ENCODE measurements at places on chromosomes 6 and 20. TPM values are rescaled to one million over a fixed set of nuclear protein-coding genes. Genes with fewer than 3 reads are reported as not detected.

Gene BPIFB2
- polyA plus RNA-seq: not detected

DNA sequence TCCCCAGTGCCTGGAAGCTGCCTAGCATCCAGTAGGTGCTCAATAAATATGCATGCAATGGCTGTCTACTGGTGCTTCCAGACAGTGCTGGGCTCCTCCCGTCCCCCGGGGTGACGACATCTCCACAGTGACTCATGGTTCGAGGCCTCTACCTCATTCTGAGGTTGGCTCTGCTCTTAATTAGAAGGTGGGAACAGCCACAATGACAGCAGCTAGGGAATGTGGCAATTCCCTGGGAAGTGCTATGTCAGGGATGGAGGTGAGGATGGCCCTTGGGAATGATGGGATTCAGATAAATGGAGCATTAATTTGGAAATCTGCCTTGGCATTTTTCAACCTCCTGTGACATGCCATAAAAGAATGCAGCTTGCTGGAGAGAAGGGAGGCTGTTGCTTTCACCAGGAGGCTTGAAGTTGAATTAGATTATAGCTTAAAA is 43.5 kb upstream of the NFATC2 start:
- no peak overlapping the region for H3K4me3 ChIP-seq
- no peak overlapping the region for H3K27ac ChIP-seq
- H3K4me1 ChIP-seq: no peaks in the 10 kb centered on the region
- DNase-seq: no peak

GRCh38 chr6:18263418-18264218 is 712 bp downstream of the DEK start:
- peak overlapping the region; percentile 90 for H3K27ac ChIP-seq
- H3K4me1 ChIP-seq: peaks cover 18% of the 10 kb centered on the region
- peak overlapping the region; percentile 67 for H3K4me3 ChIP-seq
- DNase-seq: peak; percentile 64

DNA sequence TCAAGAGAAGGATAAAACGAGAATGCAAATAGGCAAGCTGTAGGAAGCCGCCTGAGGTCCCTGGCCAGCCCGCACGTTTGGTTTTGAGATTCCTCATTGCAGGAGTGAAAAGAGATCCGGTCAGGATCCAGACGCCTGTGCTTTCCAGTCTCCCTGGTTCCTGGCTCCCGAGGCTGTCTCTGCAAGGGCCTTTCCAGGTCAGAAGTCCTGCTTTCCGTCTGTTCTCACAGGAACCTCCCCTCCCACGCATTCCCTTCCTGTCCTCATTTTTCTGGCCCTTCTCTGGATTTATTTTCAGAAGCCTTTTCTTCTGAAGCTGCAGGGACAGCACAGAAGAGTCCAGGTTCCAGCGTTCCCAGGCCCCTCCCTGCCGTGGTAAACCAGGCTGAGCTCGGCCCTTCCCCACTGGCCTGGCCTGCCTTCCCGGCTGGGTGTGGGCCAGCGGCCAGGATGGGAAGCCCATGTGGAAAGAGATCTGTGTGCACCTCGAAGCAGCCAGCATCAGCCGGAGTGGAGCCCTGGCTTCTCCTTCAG is 54.0 kb downstream of the TMEM242 start:
- DNase-seq: peak; percentile 93
- H3K4me1 ChIP-seq: peaks cover 33% of the 10 kb centered on the region
- no peak overlapping the region for H3K4me3 ChIP-seq
- no peaks in the 10 kb centered on the region for H3K36me3 ChIP-seq

Gene CST2
- polyA plus RNA-seq: not detected

- peaks cover 9% of the 10 kb centered on the region for H3K4me1 ChIP-seq
- H3K4me3 ChIP-seq: no peak overlapping the region
- H3K27me3 ChIP-seq: no peaks in the 10 kb centered on the region
- DNase-seq: no peak
Observed at GRCh38 chr6:152093711-152094110, 286.2 kb downstream of the ESR1 start.

DNA sequence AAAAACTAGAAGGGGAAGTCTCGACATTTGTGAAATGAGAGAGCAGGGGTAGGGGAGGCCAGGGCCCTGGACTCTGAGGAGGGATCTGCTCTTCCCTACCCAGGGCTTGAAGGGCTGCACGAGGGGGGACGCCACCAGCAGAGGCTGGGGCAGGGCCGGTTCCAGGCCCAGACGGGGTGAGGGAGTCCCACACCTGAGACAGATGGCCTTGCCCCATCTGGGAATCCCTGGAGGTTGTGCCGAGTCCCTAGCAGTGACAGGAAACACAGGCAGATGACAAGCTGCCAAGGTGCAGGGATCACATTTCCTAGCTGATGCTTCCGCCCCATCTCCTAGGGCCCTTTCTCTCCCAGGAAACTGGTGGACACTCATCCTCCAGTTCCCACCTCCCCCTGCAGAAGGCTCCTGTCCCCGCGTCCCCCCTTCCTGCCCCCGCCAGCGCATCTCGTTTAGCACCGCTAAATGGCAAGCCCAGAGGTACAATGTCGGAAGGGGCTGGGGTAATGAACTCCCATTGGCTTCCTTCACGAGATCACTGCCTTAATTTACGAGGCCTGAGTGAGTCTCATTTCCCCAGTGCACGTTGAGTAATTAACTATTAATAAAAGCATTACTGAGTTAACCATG is 35.2 kb upstream of the CDH22 start:
- H3K4me1 ChIP-seq: peaks cover 20% of the 10 kb centered on the region
- no peak overlapping the region for H3K27ac ChIP-seq
- DNase-seq: no peak
- no peak overlapping the region for H3K4me3 ChIP-seq

- H3K27me3 ChIP-seq: no peaks in the 10 kb centered on the region
- H3K27ac ChIP-seq: no peak overlapping the region
Observed at GRCh38 chr6:93749930-93750329, 330.6 kb upstream of the EPHA7 start.

GRCh38 chr6:167932468-167933276 is 64.8 kb upstream of the KIF25 start:
- H3K27me3 ChIP-seq: no peaks in the 10 kb centered on the region
- H3K27ac ChIP-seq: peak overlapping the region; percentile 29
- no peaks in the 10 kb centered on the region for H3K4me1 ChIP-seq
- peaks cover 15% of the 10 kb centered on the region for H3K36me3 ChIP-seq

Gene CASP8AP2
- 13.9 TPM for polyA plus RNA-seq

DNA sequence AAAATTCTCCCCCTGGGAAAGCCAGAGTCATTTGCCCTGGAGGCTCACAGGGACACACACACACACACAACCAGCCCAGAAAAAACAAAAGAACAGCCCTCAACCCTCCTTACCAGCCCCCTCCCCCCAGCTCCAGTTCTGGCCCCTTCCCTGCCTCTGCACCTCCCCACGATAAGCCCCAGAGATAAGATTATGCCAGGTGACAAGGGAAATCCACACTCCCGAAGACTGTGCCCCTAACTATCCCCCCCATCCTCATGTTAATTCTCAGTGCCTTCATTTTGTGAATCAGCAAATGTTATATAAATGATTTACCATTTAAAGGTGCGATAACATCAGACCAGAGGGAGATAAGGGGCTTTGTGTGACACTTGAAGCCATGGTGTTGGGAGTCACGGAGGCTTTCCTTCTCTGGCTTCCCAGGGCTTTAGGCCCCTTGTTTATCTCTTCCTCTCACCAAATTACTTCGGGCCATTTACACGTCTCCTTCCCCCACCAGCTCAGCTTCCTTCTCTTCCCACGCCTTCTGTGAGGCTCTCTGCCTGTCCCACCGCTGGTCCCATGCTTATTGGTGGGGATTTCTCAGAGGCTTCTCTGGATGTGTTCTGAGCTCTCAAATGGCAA is 12.5 kb upstream of the FOXC1 start:
- DNase-seq: no peak
- no peak overlapping the region for H3K4me3 ChIP-seq
- H3K27me3 ChIP-seq: peaks cover 78% of the 10 kb centered on the region
- H3K4me1 ChIP-seq: peaks cover 4% of the 10 kb centered on the region
- H3K36me3 ChIP-seq: no peaks in the 10 kb centered on the region

DNA sequence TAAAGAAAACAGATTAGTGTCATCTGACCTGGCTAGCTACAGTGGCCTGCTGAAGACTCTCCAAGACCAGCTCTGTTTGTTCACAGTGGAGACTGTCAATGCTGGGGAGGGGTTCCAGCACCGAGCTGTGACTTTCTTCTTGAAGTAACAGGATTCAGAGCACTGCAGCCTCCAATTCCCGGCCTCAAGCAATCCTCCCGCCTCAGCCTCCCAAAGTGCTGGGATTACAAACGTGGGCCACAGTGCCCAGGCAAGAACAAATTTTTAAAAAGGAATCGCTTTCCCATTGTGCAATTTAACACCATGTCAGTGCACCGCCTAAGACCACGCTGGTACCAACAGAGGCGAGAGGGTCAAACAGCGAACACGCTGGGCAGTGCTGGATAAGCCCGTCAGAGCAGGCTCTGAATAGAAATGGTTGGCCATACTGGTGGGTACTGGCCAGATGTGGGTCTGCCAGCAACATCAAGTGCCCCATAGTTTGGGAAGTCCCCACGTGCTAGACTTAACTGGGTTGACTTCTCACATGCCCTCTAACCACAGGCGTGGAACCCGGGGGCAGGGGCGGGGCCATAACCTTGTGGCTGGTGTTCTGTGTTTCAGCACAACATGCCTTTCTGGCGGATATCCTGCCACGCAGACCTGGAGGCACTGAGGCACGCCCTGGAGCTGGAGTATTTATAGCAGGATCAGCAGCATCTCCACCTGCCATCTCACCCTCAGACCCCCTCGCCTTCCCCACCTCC is 168.9 kb downstream of the ZMYND8 start:
- H3K27me3 ChIP-seq: no peaks in the 10 kb centered on the region
- no peak overlapping the region for H3K4me3 ChIP-seq
- peaks cover 4% of the 10 kb centered on the region for H3K4me1 ChIP-seq
- H3K27ac ChIP-seq: no peak overlapping the region
- DNase-seq: no peak
- H3K36me3 ChIP-seq: no peaks in the 10 kb centered on the region

Gene LAMA5
- polyA plus RNA-seq: 42.4 TPM

- peaks cover 9% of the 10 kb centered on the region for H3K27me3 ChIP-seq
- peak; percentile 85 for DNase-seq
- peaks cover 51% of the 10 kb centered on the region for H3K36me3 ChIP-seq
- no peak overlapping the region for H3K27ac ChIP-seq
- peaks cover 3% of the 10 kb centered on the region for H3K4me1 ChIP-seq
Observed at GRCh38 chr20:3753098-3753497, 14.5 kb downstream of the ADISSP start.

Gene C2
- polyA plus RNA-seq: 3.3 TPM

GRCh38 chr6:167806061-167806700 is 20.5 kb upstream of the AFDN start:
- H3K36me3 ChIP-seq: no peaks in the 10 kb centered on the region
- H3K4me1 ChIP-seq: no peaks in the 10 kb centered on the region
- H3K27me3 ChIP-seq: peaks cover 5% of the 10 kb centered on the region
- H3K4me3 ChIP-seq: no peak overlapping the region

Gene NKX2-4
- polyA plus RNA-seq: not detected

- H3K4me1 ChIP-seq: peaks cover 3% of the 10 kb centered on the region
- peaks cover 8% of the 10 kb centered on the region for H3K27me3 ChIP-seq
- no peak overlapping the region for H3K4me3 ChIP-seq
Observed at GRCh38 chr6:28401172-28401571, 1.6 kb upstream of the ZSCAN12 start.

Gene SPINT3
- not detected for polyA plus RNA-seq

Gene TGM3
- 0.32 TPM for polyA plus RNA-seq

DNA sequence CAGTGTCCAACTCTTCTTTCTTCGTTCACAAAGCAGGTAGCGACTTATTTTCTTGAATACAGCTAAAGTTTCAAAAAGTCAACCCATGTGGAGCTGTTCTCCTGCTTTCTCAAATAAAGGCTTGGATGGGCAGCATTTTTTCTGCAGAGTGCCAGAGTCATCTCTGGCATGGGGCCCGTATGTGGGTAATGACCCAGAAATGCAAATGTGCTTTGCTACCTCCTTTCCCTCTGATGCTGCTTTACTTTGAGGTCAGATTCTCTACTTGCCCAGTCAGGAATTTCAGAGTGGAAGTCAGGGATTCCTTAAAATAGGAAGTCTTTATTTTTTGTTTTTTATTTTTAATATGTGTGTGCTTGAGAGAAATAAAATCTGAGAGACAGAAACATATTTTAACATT is 4.9 kb downstream of the NKAIN2 start:
- no peak overlapping the region for H3K27ac ChIP-seq
- H3K4me3 ChIP-seq: no peak overlapping the region

DNA sequence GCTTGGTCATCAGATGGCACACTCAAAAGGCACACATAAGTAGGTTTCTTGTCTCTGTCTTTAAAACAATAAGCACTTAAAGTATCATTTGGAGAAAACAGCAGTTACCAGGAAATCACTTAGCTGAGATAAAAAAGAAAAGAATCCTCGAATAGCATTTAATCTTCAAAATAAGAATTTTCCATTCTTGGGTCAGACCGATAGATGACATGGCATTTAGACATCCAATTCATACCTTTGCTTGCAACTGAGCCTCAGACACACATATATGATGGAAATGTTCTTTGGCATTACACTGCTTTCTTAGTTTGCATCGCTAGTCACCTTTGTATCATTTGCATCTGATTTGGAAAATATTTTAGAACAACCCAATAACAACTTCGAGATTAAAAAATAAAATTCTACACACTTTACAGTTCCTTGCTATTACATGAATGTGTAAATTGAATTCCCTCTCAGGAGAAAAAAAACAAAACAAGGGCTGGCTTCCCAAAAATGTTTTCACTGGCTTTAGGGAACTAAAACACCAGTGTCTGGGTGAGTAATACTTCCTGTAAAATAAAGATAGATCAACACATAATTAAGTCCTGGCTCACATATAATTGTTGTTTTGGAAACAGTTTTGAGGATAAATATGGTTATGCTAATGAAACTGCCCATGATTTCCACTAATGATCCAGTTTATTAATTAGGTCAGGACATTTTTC is 1.3 kb upstream of the RNF217 start:
- H3K36me3 ChIP-seq: no peaks in the 10 kb centered on the region
- H3K27ac ChIP-seq: no peak overlapping the region
- no peaks in the 10 kb centered on the region for H3K27me3 ChIP-seq

Gene TUBB2A
- 103 TPM for polyA plus RNA-seq

DNA sequence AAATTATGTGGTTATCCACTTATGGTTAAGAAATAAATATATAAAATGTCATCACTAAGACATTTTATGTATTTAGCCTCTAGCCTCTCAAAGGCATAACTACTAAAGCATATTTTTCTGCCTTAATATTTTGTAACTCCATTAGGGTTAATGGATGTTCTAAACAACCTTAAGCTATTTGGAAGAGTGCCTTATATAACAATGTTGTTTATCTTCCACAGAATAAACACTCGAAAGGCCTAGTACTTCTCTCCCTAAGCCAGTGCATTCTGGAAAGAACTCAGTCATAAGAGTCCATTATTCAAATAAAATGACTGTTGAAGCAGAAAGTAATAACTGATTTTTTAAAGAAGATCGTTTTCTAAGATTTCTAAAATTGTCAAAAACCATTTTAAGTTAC is 15.0 kb upstream of the PRIM2 start:
- no peaks in the 10 kb centered on the region for H3K36me3 ChIP-seq
- H3K4me3 ChIP-seq: no peak overlapping the region
- no peak overlapping the region for H3K27ac ChIP-seq
- no peaks in the 10 kb centered on the region for H3K27me3 ChIP-seq
- H3K4me1 ChIP-seq: peaks cover 12% of the 10 kb centered on the region
- no peak for DNase-seq

Gene NOP56
- 167 TPM for polyA plus RNA-seq

Data from muscle of leg (tissue), 16 donors.